ENCODE measurements at places on chromosomes 2 and 18.

- no peak for DNase-seq
These were observed 40.4 kb upstream of the SLC25A52 start for GRCh38 chr18:31801078-31801477.

- DNase-seq, result no peak
These were observed 575.5 kb downstream of the LRRTM4 start for GRCh38 chr2:76946631-76947145.

DNA sequence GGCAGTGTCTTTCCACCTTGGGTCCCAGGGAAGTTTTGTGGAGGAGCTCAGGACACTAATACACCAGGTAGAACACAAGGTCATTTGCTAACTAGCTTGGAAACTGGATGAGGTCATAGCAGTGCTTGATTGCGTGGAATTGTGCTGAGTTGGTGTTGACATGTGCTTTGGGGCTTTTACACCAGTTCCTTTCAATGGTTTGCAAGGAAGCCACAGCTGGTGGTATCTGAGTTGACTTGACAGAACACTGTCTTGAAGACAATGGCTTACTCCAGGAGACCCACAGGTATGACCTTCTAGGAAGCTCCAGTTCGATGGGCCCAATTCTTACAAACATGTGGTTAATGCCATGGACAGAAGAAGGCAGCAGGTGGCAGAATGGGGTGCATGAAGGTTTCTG, 5.9 kb downstream of the CTLA4 start:
- no peak for DNase-seq

- DNase-seq, result no peak
These were observed 71.7 kb downstream of the TPGS2 start for GRCh38 chr18:36757081-36757480.

GRCh38 chr2:229363185-229363814, 92.2 kb upstream of the PID1 start:
- DNase-seq, result no peak

GRCh38 chr2:230914886-230915285, 10.2 kb downstream of the GPR55 start:
- DNase-seq, result peak; percentile 49

DNA sequence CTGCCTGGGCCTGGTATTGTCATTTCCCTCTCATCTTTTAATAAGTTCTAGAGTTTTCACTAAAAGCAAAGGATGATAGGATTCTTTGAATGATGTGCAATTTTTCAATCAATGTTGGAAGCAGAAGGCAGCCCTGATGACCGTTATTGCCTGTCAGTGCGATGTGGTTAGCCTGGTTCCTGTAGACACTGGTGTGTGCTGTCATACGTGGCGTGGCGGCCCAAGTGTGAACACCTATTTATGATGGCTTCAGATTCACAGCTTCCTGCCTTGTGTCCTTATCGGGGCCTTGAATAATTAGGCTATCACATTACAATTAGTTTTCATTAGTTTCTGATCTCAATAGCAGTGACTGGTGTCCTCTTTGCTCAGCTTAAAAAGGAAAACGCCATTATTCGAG, 218.5 kb downstream of the TPGS2 start:
- no peak for DNase-seq

- no peak for DNase-seq
These were observed 102.8 kb upstream of the MAP2 start for GRCh38 chr2:209321076-209321475.

DNA sequence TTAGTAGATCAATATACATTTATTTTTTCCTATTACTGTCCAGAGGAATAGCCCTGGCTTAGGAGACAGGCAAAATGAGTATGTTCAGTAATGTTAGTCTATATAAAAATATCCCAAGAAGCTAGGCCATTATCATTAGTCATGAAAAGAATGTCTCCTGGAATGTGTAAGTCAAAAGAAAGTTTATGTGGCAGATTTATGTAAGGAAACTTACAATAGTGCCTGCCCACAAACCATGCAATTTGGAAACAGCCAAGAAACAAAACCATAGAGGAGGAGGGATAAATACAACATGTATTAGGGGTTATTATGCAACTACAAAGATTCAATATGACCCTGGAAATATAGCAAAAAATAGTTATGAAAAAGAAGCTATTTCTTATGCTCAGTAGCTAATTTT, 96.3 kb downstream of the NOL4 start:
- DNase-seq, result no peak

GRCh38 chr2:204268458-204268857, 276.8 kb upstream of the PARD3B start:
- DNase-seq, result no peak

DNA sequence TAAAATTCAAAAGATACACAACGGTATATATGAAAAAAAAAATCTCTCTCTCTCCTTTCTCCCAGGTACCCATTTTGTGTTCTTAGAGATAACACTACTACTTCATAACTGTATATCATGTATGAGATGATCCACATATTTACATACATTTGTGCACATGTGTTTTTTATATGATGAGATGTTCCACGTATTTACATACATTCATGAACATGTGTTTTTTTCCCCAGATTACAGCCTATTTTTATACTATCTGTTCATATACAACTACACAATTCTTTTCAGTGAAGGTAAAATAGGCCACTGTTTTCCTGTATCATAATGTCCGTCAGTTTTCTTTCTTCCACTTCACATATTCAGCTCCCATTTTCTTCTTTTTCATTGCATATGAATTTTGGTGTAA, 808.9 kb downstream of the LRRTM4 start:
- no peak for DNase-seq

DNA sequence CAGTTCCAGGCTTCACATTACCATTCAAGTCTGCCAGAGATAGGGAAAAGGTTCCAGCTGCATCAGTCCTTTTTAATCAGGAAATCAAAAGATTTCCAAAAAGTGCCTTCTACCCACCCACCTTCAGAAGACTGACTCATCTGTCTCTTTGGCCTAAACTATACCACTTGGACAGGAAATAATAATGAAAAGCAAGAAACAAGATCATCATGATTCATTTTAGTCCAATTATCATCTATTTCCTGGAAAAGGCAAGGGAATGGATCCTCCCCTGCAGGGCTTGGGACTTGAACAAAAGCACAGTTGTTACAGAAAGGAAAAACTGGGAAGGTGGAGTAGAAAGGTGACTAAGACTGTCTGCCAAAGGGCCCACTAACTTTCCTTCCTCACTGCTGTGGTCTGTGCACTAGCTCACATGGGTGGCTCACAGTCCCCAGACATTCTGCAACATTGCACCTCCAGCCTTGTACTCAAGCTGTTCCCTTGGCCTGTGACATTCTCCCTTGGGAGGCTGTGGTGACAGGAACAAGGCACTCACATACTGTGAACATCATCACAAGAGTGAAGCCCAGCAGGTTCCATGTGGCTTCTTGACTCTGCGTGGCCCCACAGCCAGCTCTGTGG, 75.3 kb downstream of the VSNL1 start:
- no peak for DNase-seq

DNA sequence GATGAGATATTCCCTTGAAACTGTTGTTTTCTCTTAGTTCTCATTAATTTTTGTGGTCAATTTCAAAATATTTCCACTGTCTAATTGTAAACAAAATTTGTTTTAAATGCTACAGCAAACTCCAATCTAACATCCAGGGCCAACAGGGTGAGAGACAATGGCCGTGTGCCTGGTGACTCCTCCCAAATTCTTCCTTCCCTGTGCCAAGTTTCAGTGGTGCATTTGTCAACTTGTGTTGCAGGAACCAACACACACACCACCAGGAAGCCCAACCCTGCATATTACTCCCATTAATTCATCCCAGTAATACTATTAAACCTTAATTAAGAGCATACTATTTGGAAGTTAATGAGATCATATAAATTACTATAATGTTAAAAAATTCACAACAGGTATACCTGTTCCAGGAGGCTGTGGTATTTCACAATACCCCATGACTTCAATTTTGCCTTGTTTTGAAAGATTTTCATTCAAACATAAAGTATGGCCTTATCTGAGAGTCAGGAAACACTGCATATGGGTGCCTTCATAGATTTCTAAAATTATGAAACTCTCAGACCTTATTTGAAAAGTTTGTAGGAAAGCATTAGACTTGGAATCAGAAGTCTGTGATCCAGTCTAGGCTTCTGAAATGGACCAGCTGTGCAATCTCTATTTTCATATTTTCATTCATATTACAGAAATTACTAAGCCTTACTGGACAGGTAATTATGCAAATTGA, 1.1 kb downstream of the SERPINB2 start:
- DNase-seq, result no peak

- DNase-seq, result no peak
These were observed 47.7 kb upstream of the YWHAQ start for GRCh38 chr2:9678544-9678943.
